ENCODE measurements at places on chromosomes 13 and 19.

GRCh38 chr19:53112286-53112685 is 9.1 kb upstream of the ZNF160 start:
- DNase-seq: no peak

DNA sequence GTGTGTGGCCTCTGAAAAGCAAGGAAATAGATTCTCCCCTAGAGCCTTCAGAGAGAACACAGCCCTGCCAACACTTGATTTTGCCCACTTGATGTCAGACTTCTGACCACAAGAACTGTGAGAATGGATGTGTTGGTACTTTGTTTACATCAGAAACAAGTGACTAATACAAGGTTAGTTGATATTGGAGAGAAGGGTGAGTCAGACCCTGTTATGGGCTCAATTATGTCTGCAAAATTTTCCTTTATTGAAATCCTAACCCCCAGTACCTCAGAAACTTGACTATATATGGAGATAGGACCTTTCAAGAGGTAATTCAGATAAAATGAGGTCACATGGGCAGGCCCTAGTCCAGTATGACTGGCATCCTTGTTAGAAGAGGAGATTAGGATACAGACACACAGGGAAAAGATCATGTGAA is 226.7 kb downstream of the RFC3 start:
- DNase-seq: no peak

- DNase-seq: no peak
Observed at GRCh38 chr13:34025746-34026145, 207.8 kb downstream of the RFC3 start.

DNA sequence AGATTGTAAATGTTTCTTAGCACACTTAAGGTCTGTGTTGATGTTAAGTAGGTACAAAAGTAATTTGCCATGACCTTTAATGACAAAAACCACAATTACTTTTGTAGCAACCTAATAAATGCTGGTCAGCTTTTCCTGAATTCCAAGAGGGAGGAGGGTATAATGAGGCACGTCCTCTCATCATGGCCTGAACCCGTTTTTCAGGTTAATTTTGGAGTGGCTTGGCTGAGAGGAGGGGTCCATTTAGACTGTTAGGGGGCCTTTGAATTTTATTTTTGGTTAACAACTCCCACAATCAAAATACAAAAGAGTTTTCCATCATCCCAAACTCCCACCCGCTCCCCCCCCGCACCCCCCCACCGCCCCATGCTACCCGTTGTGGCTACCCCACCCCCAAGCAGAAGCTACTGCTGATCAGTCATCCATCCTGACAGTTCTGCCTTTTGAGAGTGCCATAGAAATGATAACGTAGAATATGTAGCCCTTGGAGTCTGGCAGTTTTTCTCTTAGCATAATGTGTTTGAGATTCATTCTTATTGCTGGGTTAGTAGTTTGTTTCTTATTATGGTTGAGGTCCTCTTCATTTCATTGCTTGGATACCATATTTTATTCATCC is 14.4 kb upstream of the PLEKHF1 start:
- no peak for DNase-seq

DNA sequence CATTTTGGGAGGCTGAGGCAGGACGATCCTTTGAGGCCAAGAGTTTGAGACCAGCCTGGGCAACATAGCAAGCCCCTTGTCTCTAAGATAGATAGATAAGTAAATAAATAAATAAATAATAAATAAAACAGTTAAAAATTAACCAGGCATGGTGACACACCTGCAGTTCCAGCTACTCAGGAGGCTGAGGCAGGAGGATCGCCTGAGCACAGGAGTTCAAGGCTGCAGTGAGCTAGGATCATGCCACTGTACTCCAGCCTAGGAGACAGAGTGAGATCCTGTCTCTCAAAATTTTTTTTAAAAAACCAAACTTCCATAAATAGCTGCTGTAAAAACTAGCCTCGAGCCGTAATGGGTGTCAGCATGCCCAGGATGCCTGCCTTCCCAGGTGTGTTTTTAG is 14.4 kb upstream of the NAXD start:
- DNase-seq: no peak

- DNase-seq: no peak
Observed at GRCh38 chr19:1421958-1422305, 14.5 kb downstream of the DAZAP1 start.

DNA sequence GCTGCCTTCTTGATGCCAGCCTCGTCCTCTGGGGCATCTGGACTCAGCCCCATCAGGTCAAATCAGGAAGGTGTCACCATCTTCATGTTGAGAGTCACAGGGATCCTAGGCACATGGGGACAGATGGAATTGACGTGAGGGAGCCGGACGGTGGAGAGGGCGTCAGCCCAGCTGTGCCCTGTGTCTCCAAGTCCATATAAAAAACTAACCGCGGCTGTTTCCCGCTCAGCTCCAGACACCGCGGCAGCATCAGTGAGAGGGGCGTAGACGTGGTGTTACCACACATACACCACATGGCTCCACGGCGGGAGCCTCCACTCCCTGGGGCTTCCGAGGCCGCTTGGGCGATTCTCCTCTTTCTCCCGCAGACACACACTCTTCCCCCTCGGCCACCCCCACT is 5.6 kb upstream of the PRR36 start:
- DNase-seq: no peak

GRCh38 chr13:51728972-51729371 is 75.0 kb downstream of the DHRS12 start:
- DNase-seq: no peak

DNA sequence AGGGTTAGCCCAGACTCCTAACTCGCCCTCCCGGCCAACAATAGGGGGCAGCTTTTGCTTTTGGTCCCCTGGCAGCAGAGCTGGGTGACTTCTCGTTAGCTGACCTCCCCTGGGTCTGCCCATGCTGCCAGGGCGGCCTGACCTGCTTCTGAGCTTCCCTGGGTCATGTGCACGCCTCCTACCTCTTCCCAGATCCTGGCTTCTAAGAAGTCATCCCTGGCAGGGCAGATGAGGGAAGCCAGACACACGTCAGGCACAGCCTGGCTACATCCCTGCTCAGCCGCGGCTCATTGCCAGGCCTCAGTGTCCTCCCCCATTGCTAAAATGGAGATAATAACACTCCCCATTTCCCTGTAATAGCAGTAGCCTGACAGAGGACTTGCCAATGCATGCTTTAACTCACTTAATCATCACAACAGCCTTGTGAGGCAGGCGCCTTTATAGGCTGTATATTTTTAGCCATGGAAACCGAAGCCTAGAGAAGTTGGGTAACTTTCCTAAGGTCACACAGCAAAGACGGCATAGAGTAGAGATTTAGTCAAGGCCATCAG is 2.1 kb downstream of the KCNK6 start:
- peak; percentile 89 for DNase-seq

DNA sequence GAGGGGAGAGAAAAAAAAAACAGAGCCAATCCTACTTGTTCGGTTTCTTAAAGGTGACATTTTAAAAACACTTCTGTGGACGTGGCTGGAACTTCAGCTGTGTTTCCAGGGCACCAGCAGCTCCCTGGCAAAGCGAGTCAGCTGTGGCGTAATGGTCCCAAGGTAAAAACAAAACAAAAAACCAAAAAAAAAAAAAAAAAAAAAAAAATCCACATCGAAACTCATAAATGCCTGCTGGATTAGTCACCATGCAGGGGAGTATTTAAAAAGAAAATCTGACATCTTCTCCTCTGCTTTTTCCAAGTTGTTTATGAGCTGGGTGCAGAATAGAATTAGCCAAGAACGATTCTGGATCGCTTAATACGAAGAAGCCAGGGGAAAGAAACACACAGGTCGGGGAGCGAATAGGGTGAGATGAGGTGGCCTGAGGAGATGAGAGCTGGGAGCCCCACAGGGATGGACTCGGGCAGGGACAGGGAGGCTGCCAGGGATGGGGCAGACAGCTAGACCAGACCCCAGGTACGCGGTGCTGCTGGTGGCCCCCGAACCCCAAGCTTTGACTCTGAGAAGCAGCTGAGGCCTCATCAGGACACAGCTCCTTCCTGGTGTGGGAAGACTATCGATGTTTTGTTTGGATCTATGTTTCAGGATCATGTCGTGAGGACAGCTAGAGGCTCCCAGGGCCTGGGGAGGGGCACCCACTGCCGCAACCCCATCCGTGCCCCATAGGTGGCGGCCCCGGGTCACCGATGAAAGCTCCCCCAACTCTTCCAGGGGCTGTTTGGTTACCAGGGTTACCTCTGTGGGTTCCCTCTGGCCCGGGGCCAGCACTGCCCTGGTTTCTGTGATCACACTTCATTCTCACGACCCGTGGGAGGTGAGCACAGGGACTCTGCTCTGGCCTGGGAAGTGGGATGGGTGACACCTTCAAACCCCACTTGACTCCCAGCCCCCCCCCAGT is 3.1 kb upstream of the CTXN1 start:
- DNase-seq: peak; percentile 88

GRCh38 chr19:10836479-10837330 is 693 bp upstream of the TMED1 start:
- DNase-seq: peak; percentile 86

DNA sequence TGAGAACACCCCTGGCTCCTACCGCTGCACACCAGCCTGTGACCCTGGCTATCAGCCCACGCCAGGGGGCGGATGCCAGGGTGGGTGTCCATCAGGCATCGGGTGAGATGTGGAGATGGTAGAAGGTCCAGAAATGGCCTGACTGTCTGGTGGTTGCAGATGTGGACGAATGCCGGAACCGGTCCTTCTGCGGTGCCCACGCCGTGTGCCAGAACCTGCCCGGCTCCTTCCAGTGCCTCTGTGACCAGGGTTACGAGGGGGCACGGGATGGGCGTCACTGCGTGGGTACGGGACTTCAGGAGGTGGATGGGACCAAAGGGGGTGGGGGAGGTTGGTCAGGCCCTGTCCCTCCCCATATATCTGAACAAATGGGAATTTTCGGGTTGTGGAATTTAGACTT is 15.8 kb downstream of the LTBP4 start:
- no peak for DNase-seq

DNA sequence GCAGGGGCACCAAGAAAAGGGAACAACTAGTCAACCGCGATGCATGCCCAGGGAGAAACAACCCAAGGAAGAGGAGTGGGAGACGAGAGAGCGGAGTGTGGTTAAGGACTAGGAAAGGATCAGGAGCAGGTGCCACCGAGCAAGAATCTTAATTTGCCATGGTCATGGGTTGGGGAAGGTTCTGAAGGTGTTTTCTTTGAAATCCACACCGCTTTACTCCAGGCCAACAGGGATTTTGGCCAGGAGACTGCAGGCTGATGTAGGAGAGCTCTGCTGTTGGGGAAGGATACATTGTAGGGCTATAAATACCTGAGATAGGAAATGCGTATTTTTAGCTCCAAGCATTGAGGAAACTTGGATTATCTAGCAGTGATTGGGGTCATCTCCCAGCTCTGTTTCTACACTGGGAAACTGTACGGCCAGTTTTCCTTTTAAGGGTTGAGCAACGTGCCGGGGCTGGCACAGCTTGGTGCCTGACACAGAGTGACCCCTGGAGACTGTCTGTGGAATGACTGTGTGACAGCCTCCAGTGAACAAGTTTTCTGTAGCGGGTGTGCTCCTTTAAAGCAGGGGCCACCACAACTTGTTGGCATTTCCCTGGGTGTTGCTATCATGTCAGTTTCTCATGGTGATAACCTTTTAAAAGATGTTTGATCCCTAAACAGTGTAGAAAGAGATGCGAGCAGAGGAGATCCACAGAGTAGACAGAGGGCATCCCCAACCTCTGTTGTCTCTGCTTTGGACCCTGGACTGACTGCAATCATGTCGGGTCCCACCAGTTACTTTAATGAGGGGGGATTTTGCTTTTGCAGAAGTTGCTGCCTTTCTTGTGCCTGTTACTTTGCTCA is 34.3 kb downstream of the ZNF536 start:
- no peak for DNase-seq

- no peak for DNase-seq
Observed at GRCh38 chr19:52724701-52725514, 9.9 kb downstream of the ZNF611 start.

- no peak for DNase-seq
Observed at GRCh38 chr13:50484472-50485113, 358.9 kb downstream of the DLEU7 start.

GRCh38 chr13:72820156-72820897 is 38.4 kb downstream of the PIBF1 start:
- no peak for DNase-seq

DNA sequence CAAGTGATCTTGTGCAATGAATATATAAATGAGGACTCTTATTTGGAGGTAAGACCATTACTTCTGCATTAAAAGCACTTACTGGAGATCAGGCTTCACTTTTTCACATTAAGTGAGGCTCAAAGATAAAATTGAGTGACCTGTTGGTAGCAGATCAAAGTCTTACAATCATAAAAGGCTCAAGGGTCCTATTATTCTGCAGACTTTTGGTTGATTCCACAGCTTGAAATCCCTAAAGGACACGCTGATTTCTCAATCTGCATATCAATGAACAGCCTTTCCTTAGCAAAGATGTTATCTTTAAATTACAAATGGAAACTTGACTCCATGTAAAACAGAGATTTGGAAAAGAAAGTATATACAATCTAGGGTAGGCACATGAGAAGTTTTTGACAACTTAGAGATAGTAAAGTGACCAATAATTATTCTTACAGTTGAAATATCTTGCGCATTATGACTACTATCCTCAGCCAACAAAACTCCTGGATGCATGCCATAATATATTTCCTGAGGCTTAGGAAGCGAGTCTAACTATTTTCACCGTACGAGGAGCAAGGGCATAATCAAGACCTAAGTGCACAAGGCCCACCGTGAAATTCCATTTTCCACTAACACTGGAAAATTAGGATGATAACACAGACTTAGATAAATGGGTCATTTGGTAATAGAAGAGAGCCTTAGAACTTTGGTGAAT is 640.7 kb downstream of the LIG4 start:
- no peak for DNase-seq

DNA sequence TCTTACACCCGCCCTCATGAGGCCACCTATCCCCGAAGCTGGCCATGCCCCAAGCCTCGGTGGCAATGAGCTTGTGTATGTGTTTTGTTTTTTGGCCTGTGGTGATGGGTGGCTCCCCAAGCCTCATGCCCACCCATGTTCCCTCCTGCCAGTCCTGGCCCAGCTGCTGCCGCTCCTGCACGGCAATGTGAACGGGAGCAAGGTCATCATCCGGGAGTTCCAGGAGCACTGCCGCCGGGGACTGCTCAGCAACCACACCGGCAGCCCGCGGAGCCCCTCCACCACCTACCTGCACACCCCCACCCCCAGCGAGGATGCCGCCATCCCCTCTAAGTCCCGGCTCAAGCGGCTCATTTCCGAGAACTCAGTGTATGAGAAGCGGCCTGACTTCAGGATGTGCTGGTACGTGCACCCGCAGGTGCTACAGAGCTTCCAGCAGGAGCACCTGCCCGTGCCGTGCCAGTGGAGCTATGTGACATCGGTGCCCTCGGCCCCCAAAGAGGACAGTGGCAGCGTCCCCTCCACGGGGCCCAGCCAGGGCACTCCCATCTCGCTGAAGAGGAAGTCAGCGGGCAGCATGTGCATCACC is 24.6 kb downstream of the UBXN6 start:
- no peak for DNase-seq

DNA sequence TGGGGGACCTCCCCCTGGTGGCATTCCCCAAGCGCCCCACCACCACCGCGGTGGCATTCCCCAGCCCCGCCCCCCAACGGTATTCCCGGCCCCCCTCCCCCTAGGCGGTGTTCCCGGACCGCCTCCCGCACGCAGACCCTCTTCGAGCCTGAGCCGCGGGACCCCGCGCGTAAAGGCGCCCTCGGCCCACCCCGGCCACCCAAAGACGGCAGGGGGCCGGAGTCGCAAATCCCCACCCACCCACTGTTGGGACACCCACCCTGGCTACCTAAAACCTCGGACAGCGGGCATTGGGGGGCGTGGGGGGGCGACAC is 22.4 kb downstream of the OLFM2 start:
- DNase-seq: no peak
